Thymus (tissue), 14 donors: ENCODE measurements at places on chromosomes 2 and 18. TPM values are rescaled to one million over a fixed set of nuclear protein-coding genes. Genes with fewer than 3 reads are reported as not detected.

Gene CMPK2
- total RNA-seq: 27.2 TPM

Gene SIX3
- not detected for total RNA-seq

Gene CNDP1
- total RNA-seq: 0.09 TPM

Gene MAIP1
- 15.3 TPM for total RNA-seq

Gene ALPP
- 0.09 TPM for total RNA-seq

- no peak overlapping the region for H3K27ac ChIP-seq
- no peaks in the 10 kb centered on the region for H3K4me1 ChIP-seq
- no peak for DNase-seq
- no peak overlapping the region for H3K4me3 ChIP-seq
- H3K27me3 ChIP-seq: no peaks in the 10 kb centered on the region
- H3K36me3 ChIP-seq: no peaks in the 10 kb centered on the region
These were observed 26.7 kb downstream of the NLRC4 start for GRCh38 chr2:32237996-32238395.

DNA sequence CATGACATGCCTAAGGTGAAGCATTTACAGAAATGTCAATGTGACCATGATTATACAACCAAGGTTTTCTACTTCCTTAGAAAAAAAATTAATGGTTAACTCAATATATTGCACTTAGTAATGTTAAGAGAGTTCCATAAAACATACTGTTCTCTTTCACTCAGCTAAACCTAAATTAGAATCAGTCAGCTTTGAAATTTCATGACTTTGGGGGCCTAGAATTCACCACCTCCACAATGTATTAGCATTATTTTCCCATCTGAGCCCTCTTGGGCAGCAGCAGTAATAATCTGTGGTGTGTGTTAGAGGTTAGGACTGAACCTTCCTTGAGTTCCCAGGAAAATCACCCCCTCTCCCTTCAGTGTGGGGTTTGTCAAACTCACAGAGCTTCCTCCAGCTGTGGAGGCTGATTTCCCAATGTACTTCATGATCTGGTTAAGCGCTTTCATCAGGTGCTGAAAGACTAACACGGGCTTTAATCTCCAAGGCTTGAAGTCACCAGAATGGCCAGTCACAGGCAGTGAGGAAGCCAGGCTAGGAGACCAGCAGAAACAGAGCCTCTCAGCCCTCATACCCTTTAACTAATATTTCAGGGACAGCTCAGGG lies 7.1 kb upstream of the UPP2 start:
- no peaks in the 10 kb centered on the region for H3K36me3 ChIP-seq
- no peaks in the 10 kb centered on the region for H3K27me3 ChIP-seq
- DNase-seq: no peak
- no peak overlapping the region for H3K27ac ChIP-seq
- no peaks in the 10 kb centered on the region for H3K4me1 ChIP-seq

DNA sequence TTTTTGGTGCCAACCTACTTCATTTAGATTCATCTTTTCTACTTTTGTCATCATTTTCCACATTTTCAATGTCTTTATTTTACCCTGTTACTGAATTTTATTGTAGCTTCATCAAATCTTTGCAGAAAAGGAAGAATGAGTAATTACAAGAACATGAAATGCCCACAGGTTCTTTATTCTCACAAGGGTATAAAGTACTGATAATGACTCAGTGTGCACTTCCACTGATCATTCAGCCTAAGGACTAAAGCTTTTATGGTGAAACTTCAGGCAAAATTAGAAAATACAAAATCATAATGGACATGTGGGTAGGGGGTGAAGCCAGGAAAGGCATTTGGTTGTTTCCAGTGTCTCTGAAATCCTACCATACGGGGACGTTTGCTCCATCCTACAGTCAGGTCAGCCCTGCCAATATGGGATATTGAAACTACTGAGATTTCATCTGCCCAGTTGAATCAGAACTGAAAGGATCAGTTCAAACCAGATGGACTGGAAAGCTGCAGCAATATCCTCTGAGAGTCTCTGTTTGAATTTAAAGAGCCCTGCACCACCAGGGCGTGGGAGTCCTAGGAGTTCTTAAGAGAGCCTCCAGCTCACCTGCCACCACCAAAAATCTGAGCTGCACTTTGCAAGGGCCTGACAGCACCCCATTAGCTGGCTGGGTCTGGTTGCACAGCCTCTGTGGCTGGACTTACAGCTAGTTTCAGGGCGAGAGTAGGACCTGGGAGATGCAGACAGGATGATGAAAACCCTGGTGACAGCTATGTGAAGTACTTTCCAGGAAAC lies 390.4 kb downstream of the CMPK2 start:
- no peaks in the 10 kb centered on the region for H3K4me1 ChIP-seq
- no peak overlapping the region for H3K27ac ChIP-seq
- H3K4me3 ChIP-seq: no peak overlapping the region
- no peaks in the 10 kb centered on the region for H3K36me3 ChIP-seq
- no peaks in the 10 kb centered on the region for H3K27me3 ChIP-seq

- DNase-seq: no peak
- peaks cover 51% of the 10 kb centered on the region for H3K36me3 ChIP-seq
- no peaks in the 10 kb centered on the region for H3K27me3 ChIP-seq
- peaks cover 11% of the 10 kb centered on the region for H3K4me1 ChIP-seq
- H3K4me3 ChIP-seq: no peak overlapping the region
These were observed 38.5 kb downstream of the GORASP2 start for GRCh38 chr2:170967553-170967952.

GRCh38 chr18:46821856-46822711 lies 65.2 kb upstream of the ST8SIA5 start:
- DNase-seq: no peak
- H3K4me1 ChIP-seq: no peaks in the 10 kb centered on the region
- H3K4me3 ChIP-seq: no peak overlapping the region
- no peak overlapping the region for H3K27ac ChIP-seq
- H3K36me3 ChIP-seq: peaks cover 4% of the 10 kb centered on the region

- H3K4me3 ChIP-seq: no peak overlapping the region
- no peaks in the 10 kb centered on the region for H3K27me3 ChIP-seq
- H3K36me3 ChIP-seq: no peaks in the 10 kb centered on the region
- no peak for DNase-seq
These were observed 464.5 kb upstream of the SALL3 start for GRCh38 chr18:78514910-78515670.

- H3K27ac ChIP-seq: no peak overlapping the region
- no peaks in the 10 kb centered on the region for H3K27me3 ChIP-seq
- no peaks in the 10 kb centered on the region for H3K36me3 ChIP-seq
- no peaks in the 10 kb centered on the region for H3K4me1 ChIP-seq
These were observed 108.2 kb upstream of the TWIST2 start for GRCh38 chr2:238739668-238740067.

GRCh38 chr18:36812678-36813077 lies 16.1 kb downstream of the TPGS2 start:
- DNase-seq: no peak
- no peaks in the 10 kb centered on the region for H3K27me3 ChIP-seq
- H3K36me3 ChIP-seq: peaks cover 61% of the 10 kb centered on the region
- H3K4me3 ChIP-seq: no peak overlapping the region

DNA sequence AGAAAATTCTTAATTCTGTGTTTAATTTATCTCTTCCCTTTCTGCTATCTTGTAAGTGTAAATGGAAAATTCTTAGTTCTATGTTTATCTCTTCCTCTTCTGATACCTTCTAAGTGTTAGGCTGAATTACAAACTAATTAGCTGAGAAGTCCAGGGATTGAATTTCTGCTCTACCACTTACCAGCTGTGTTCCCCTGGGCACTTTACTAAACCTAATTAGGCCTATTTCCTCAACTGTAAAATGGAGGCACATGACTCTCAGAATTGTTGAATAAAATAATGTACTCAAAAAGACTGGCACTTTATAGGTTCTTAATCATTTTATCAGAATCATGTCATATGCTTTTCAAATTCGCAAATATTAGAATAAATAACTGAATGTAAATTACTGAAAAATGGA lies 146.3 kb downstream of the MAP2 start:
- no peaks in the 10 kb centered on the region for H3K36me3 ChIP-seq
- no peaks in the 10 kb centered on the region for H3K27me3 ChIP-seq
- no peak for DNase-seq
- no peak overlapping the region for H3K27ac ChIP-seq
- H3K4me1 ChIP-seq: no peaks in the 10 kb centered on the region
- H3K4me3 ChIP-seq: no peak overlapping the region

GRCh38 chr18:46158499-46158898 lies 54.3 kb downstream of the HAUS1 start:
- no peaks in the 10 kb centered on the region for H3K4me1 ChIP-seq
- H3K27me3 ChIP-seq: no peaks in the 10 kb centered on the region
- no peak overlapping the region for H3K27ac ChIP-seq
- no peaks in the 10 kb centered on the region for H3K36me3 ChIP-seq
- DNase-seq: no peak

DNA sequence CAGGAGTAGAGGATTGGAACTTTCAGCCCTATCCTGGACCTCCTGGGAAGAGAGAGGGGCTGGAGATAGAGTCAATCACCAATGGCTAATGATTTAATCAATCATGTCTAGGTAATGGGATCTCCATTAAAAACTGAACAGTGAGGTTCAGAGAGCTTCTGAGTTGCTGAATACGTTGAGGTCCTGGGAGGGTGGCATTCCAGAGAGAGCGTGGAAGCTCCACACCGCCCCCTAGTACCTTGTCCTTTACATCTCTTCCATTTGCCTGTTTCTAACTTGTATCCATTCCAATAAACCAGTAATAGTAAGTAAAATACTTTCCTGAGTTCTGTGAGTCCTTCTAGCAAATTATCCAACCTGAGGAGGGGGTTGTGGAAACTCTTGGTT lies 101.7 kb downstream of the B3GNT2 start:
- no peak overlapping the region for H3K27ac ChIP-seq
- no peaks in the 10 kb centered on the region for H3K4me1 ChIP-seq
- H3K27me3 ChIP-seq: no peaks in the 10 kb centered on the region
- DNase-seq: no peak

GRCh38 chr18:46408334-46408987 lies 248.6 kb downstream of the LOXHD1 start:
- no peak overlapping the region for H3K27ac ChIP-seq
- H3K36me3 ChIP-seq: no peaks in the 10 kb centered on the region
- no peak for DNase-seq
- no peaks in the 10 kb centered on the region for H3K27me3 ChIP-seq
- no peak overlapping the region for H3K4me3 ChIP-seq
